ENCODE measurements at places on chromosomes 7 and 10.

GRCh38 chr10:97034301-97034700, 151.5 kb downstream of the SLIT1 start:
- DNase-seq = no peak

- DNase-seq = no peak
Measured at GRCh38 chr10:96257944-96258343, 13.4 kb downstream of the BLNK start.

- peak; percentile 47 for DNase-seq
Measured at GRCh38 chr7:151247611-151248345, 716 bp downstream of the SMARCD3 start.

DNA sequence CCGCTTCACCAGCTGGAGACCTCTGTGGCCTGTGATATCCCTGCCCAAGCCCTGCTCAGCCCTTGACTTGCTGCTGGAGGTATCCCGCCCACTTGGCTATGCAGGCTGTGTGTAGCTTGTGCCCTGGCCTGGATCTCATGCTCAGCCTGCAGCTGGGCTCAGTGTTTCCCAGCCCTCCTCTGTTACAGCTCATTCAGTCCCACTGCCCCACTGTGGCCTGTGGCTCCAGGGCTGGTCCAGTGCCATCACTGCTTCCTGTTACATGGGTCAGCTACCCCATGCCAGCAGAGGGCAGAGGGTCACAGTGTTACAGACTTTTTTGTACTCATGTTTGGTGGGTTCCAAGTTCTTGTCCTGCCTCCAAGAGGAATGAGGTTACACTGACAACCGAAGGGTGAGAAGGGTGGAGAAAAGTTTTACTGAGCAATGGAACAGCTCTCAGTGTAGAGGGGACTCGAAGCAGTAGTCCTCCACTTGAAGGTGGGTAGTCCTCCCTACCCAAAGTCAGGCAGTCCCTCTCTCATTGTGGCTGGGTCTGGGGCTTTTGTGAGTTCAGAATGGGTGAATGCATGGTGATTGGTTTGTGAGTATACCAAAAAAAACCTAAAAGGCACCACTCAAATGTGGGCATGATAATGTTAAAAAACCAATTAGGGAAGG, 100.4 kb downstream of the ANKRD7 start:
- DNase-seq = no peak

- DNase-seq = peak; percentile 70
Measured at GRCh38 chr7:142542942-142543341, 206.3 kb upstream of the PRSS1 start.

GRCh38 chr10:67861750-67862432, 22.6 kb upstream of the SIRT1 start:
- DNase-seq = no peak
